ENCODE measurements at places on chromosomes 7 and 10.

DNA sequence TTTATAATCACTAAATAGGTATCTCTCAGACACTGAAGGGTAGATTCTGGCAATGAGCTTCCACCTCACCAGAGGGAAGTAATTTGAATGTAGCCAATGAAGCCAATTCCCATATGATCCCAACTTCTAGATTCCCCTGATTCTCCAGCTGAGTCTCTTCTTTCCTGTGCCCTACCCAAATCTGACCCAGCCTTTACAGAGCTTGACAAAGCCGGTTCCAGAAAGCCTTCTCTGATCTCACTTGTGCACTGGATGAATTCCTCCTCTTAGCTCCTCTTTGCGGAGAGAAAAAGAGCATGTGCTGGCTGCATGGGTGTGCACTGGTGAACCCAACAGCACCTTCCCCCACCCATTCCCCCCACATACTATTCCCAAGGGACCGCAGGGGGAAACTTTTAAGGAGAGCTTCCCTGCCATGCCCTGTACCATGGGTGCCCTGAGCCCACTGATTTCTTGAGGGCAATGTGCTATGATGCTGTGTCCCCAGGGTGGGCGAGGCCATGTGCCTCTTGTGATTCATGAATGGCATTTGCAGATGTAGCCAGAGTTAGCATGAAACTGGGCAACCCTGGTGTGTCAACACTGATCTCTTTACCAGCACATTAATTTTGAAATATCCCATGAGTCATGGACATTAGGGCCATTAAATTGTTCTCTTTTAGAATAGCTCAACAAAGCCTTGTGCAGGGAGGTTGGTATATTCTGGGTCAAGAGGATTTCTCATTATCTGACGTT lies 50.4 kb upstream of the PLEKHA1 start:
- no peak for DNase-seq

GRCh38 chr7:32170838-32171237 lies 100.6 kb upstream of the PDE1C start:
- DNase-seq: no peak

DNA sequence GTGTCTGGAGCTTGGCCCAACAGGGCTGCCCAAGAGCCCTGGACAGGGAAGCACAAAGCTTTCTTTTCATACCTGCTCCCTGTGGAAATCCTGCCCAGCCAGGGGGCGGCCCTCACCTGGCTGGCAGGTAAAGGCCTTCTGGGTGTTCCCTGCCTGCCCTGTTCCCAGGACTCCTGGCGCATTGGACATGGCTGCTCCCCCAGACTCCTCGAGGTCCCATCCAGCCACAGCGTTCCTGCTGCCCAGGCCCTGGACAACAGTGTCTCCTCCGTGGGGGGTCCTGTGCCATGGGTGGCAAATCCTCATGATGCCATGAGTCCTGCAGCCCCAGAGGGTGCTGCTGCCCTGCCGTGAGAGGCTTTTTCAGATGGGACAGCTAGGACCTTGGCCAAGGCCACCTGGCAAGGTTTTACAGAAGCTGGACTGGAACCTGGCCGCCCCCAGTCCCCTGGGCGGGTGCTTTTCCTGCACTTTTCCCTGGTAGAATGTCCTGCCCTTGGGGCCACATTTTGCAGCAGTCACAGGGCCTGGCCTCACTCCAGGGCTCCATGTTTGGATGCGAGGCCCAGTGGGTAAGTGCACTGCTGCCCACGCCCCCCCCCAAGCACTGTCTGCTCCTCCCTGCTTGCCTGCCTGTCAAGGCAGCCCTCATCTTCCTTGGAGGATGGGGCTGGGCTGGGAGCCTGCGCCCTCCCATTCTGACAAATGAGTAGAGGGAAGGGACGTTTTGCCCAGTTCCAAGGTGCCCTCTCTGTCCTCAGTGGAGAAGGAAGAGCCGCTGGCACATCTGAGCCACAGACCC lies 60.7 kb downstream of the LHPP start:
- no peak for DNase-seq

DNA sequence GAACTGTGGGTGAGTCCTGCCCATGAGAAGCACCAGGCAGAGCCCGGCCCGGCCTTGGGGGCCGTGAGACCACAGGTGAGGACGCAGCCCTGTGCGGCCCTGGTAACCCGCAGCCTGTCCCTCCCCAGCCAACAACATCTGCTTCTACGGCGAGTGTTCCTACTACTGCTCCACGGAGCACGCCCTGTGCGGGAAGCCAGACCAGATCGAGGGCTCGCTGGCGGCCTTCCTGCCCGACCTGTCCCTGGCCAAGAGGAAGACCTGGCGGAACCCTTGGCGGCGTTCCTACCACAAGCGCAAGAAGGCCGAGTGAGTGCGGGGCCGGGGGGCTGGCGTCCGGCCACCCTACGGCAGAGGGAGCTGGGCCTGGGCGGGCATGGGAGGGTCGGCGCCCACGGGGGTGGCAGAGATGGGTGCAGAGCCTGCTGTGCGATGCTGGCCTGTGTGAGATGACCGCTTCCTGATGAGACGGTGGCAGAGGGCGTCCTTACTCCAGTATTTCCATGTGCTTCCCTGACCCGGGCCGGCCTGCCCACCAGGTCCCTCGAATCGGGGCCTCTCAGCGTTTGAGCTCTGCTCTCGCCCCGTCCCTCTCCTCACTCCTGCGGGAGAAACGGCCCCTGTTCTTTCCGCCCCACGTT lies 34.1 kb upstream of the FOXL3 start:
- DNase-seq: no peak

- no peak for DNase-seq
These were observed 339.9 kb upstream of the ADARB2 start for GRCh38 chr10:2077231-2077630.

DNA sequence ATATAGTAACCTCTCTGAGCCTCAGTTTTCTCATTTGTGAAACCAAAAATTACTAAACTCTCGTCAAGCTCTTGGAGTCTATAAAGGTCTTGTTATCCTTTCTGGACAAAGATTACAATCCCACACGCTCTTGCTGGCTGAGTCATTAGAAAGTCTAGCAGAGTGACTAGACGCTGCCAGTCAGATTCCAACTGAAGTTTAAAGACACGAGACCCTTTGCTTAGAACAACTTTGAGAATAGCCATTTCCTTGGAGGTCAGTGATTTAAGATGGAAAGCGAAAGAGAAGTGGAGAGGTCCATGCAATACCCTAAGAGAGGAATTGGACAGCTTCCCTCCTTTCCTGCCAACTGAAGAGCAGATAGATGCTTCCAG lies 119.5 kb downstream of the APBB1IP start:
- DNase-seq: no peak

DNA sequence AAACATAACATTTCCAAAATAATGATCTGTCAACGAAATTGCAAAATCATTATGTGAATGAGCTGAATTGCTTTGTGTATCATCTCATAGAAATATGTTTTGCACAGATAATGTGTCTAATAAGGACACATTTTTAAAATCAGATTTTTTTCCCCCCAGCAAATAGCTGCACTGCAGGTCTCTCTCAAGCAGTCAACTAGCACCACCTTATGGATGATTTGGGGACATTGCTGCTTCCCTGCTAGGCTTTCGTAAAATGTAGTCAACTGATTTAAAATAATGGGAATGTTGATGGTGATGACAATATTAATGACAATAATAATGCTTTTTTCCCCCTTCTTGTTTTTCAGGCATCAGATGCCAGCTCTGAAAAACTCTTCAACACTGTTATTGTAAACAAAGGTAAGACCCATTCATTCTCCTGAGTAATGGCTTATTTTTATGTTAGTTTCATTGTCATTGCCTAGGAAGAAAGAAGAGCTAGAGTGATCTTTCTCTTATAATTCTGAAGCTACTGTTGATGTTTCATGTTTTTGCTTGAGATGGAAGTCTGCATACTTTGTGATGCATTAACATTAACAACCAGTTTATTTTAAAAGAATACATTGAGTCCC lies 433.6 kb upstream of the GALNT17 start:
- DNase-seq: peak; percentile 73

DNA sequence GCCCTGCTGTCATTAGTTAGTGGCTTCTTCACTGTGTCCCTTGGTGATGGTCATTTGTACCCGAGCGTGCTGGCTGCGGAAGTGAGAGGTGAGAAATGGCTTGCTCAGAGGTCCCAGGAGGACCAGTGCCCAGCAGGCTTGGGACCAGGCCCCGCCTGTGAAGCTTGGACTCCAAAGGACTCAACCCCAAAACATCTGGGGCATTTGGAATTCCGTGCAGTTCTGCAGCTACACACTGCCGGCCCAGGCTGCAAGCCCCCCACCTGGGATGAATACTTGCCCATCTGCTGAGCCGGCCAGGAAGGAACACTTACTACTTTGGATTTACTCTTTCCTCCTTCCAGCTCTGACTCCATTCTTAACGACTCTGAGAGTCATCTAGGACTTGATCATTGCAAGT lies 18.0 kb downstream of the ECHDC3 start:
- DNase-seq: no peak

- no peak for DNase-seq
These were observed 122.2 kb upstream of the SP4 start for GRCh38 chr7:21305455-21306235.
